Activated CD4-positive, alpha-beta T cell treated with anti-CD3 and anti-CD28 coated beads, Interleukin-2, amount 10 ng/mL, durations not matched to agents 7 days and 5 days (primary cell): ENCODE measurements at places on chromosomes 1 and 21.

DNA sequence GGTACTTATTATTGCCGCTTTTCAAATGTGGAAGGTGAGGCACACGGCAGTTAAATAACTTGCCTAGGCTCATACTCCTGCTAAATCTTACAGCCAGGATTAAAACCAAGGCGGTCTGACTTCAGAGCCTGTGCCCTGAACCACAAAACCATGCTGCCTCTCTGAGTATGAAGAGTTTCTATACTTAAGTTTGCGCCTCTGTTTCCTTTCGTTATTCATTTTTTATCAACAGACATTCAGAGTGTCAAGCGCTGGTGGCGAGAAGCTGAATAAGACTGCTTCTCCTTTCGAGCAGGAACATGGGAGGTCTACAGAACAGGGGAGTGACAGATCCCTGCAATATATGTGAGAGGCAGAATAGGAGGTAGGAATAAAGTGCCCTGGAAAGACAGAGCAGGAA, 96.0 kb upstream of the DUSP10 start:
- DNase-seq: peak; percentile 55

- DNase-seq: no peak
Measured at GRCh38 chr1:66809736-66810326, 8.8 kb upstream of the INSL5 start.

DNA sequence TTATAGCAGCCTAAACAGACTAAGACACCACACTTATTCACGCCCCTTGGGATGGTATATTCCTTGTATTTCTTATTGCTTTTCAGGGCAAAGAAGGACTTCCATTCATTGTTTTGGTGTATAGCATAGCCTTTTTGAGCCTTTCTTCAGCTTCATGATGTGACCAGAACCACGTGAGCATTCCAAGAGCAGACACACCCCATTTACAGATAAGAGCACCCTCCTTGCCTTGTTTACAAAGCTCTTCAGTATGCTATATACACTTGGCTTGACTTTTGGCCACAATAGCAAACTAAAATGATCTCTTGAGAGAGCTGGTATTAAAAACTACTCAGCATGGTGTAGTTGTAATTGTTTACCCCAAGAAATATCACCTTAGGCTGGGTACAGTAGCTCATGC, 78.7 kb downstream of the PIK3R3 start:
- DNase-seq: no peak

DNA sequence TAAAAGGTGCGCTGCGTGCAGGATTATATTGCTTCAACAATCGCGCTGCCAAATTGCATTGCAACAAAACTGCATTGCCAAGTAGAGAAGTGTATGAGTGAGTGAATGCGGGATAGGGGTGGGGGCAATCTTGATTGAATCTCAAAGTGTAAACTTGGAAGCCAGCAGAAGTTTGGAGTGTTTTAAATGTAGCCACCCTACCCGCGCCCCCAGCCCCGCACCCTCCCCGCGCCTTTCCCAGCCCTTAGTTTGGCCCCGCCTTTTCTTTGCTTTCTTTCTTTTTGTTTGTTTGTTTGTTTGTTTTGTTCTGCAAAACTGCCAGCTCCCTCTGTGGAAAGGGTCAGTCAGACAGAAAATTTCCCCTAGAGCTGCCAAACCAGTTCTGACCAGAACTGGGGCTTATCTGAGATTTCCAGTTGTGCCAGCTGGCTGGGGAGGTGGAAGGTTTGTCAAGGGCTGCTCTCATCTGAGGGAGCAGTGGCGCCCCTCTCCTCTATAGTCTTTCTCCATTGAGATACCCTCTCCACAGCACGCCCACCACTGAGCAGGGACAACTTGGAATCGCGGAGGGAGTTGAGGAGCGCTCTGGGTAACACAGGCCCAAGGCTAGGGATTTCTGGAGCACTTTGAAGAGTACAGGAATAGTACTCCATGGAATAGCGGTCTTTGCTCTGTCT, 666 bp upstream of the BEND5 start:
- DNase-seq: no peak

DNA sequence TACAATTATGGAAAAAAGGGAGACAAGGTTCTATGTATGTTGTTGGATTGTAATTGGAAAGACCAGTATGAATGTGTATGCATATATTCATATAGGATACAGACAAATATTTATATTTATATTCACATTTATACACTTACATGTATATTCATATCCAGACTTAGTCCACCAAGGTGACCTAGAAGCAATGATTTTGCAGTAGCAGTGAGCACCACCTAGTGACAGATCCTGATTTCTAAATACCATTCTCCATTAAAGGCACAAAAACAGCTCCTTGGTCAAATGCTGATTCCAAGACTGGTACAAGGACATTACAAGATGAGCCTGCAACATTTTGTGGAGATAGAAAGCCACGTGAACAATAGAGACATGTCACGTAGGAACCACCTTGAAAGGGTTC, 153.4 kb downstream of the SDCCAG8 start:
- DNase-seq: no peak

- DNase-seq: no peak
Measured at GRCh38 chr1:41661428-41662060, 177.1 kb upstream of the EDN2 start.
